ENCODE measurements at places on chromosomes 1 and 21.

DNA sequence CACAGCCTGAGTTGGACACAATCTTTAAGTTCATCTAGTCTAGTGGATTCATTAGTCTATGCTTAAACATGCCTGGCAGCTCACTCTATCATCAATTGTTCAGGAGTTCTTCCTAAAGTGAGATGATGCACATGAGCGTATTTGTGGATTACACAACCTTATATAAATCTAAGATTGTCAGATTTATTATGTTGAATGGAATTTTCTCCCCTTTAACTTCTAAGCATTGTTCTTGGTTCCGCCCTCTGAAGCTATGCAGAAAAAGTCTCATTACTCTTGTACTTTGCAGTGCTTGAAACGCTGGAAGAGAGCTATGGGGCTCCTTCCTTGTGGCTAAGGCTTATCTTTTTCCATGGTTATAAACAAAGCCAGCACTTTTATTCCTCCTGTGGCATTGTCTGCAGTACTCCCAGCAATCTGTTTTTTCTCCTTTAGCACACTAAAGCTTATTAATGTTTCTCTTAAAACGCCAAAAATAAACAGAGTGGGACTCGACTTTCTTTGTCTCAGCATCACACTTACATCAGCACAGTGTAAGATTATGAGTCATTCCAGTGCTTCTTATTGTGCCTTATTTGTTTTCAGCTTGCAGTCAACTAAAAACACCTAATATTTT, 316.8 kb upstream of the CAMK1G start:
- no peak for DNase-seq

- DNase-seq = no peak
Measured at GRCh38 chr1:233256191-233256590, 39.3 kb downstream of the PCNX2 start.

DNA sequence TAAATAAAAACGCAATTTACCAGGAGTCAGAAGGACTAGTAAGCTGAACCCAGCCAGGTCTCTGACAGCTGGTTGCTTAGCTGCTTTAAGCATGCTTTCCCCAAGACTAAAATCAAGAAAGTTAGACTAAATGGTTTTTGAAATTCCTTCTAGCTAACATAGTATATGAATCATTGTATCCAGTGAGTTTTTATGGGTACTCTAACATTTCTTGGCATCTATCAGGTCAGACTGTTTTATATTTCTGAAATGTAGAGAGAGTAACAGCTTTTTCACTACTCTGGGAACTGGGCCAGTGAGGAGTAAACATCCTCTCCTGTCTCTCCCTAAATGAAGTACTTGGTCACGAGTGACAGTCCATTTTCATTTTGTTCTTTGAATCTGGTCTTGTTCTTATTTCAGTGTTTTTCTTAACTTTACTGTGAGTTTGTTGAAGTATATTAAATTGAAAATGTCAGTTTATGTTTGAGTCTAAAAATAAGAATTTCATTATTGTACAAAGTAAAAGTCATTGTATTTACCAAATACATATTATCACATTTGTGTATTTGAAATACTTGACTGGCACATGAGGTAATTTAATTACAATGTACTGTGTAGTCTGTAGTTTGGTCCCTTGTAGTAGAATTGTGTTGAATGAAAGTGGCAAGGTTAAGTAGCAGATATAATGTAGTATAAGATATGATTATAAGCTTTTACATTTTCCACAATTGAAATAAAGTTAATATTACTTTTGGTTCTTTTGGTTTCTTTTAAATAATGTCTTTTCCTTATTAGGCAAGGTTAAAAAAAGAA, 47.6 kb downstream of the PKN2 start:
- DNase-seq = no peak

DNA sequence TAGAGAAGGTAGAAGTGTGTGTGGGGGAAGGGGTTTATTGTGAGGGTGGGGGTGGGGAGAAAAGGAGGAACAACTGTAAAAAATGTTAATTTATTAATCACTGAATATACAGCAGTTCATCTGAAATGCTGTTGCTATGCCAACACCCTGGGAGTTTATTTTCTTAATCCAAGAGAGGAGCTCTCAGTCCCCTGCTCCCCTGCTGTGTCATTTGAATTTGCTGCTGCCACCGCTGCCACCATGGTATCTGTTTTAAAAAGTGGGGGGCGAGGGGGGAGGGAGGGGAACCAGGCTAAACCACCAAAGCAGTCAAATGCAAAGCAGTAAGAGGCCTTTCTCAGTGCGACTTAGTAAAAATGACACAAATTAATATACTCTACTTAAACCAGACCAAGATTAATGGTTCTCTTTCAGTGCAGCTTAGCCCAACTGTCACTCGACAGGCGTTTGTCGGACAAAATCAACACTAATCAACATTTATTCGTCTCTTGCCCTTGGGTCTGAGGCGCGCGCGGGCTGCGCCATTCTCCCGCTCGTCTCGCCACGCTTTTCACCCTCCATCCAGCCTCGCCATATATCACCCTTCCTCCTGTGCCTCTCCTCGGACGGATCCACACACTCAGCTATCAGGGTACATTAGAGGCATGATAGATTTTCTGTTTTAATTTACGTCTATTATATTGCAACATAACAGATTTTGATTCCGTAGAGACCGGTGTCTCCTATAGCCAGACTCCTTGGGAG, 76.2 kb downstream of the PBX1 start:
- DNase-seq = no peak

GRCh38 chr1:33055210-33056008, 18.7 kb upstream of the AK2 start:
- DNase-seq = peak; percentile 54

DNA sequence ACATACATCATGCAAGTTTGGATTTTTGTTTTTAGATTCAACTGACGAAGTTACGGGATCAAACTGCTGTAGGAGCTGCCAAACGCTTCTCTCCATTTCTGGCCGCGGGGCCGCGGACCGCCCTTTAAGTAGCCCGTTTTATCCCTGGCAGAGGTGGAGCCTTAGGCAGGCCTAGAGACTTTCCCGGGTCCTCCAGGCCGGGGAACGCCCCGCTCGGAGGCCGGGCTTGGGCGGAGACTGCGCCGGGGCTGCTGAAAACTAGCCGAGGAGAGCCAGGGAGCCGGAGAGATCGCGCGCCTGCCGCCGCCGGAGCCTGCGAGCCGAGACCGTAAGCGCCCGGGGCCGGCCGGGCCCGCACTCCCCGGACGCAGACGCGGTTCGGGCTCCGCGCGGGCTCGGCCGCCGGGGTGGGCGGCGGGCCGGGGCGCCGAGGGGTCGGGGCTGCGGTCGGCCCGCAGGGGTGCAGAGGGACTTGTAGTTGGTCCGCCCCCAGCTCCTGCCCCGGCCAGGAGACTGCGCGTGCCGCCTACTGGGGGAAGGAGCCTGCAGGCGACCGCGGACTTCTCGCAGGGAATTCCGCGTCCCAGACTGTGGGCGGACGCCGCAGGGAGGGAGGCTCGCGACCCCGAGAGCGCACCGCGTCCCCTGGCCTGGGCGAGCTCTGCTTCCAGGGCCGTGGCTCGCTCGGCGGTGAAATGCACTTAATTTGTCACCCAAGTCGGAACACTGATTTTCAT, at the start of gene EPHX1:
TSS of gene EPHX1 (plus strand) at position 283 of the 737 bp plus-strand sequence. CDS start 18,606 bp downstream, outside the sequence.
- DNase-seq = peak; percentile 55

GRCh38 chr1:209391792-209392191, 191.7 kb upstream of the CAMK1G start:
- DNase-seq = no peak

GRCh38 chr1:42162181-42162580, 2.4 kb downstream of the GUCA2A start:
- DNase-seq = no peak

DNA sequence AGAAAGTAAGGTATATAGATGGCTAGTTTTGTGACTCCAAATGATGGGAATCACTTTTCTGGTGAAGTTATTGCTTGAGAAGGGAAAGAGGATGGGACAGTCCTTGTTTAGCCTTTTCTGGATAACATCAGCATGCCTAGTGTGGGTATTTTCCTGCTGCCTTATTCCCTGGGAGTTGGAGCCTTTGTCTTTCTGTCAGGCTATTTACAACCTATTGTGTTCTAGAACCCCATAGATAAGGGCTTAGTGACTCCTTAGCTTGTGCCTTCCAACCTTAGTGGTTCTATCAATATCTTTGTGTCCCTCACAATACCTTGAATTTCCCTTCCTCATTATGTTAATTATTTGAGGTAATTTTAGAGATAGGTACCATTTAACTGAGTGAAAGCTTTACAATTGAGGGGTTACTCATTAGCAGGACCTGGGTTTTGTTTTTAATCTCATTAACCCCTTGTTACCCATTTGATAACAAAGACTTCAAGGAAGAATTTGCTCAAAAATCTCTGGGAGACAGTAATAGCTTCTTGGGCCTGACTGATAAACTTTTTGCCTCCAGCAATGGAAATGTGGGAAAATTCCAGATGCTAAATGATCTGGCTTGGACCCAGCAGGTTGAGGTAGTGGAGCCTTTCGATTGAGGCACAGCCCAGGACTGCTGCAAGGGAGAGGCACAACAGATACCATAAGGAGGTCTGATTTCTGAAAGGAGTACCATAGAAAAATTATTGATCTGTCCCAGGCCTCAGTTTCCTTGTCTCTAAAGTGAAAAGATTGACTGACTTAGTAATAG, 49.0 kb downstream of the CACHD1 start:
- no peak for DNase-seq

- DNase-seq = no peak
Measured at GRCh38 chr1:175521249-175522040, 221.9 kb downstream of the TNR start.

- no peak for DNase-seq
Measured at GRCh38 chr1:227357171-227357926, 39.1 kb upstream of the CDC42BPA start.

DNA sequence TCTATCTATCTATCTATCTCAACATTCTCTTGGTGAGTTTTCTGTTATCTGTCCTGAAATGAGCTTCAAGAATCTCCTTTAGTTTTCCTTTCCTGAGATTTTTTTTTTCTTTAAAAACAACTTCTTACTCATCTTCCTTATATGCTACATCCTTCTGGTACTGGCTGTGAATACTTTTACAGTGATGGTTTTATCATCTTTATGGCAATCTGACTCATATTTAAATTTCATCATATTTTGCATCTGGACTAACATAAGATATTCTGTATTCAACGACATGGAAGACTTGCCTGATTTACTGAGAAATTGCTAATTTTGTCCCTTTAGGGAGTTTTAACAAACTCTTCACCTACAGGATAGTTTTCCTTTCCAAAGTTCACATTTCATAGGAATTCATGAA, 33.0 kb downstream of the PDE4B start:
- no peak for DNase-seq

- no peak for DNase-seq
Measured at GRCh38 chr1:6035719-6036118, 10.0 kb upstream of the KCNAB2 start.

GRCh38 chr21:42705346-42705745, 51.9 kb downstream of the PDE9A start:
- DNase-seq = no peak

DNA sequence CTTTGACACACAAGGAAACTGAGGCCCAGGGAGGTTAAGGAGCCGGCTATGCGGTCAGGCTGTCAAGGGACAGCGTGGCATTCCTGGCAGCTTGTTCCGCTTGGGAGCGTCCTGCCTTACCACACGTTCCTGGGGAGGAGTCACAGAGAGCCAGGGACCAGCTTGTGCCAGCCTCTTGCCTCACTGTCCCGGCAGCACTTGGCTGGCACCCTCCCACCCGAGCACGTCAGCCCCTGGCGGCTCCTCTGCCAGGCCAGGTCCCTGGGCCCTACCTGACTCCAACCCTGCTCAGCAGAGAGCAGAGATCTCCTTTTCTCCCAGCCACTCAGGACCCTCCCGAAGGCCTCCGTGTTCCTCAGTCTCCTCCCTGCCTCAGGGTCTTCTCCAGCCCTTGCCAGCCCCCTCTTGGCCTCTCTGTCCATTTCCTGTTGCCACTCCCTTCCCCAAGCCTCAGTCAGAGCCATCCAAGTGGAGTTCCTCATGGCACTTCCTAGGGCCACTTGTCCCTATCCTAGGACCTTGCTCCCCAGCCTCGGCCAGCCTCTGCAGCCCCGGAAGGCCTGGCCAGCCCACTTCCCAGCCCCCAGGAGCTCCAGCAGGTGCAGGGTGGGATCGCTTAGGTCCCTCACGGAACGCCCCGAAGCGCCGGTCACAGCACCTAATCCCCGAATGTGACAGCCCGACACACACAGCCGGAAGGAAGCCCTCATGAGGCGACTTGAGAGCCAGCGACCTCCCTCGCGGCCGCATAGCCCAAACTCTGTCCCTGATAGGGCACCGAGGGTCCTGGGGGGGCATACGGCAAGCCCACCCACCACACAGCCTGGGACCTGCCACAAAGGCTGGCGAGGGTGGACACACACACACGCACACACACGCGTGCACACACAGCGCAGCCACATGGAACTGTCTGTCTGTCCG, 130.3 kb downstream of the CASZ1 start:
- DNase-seq = no peak

GRCh38 chr1:233613252-233614172, at the start of gene KCNK1:
Gene KCNK1 (plus strand): TSS chr1:233614106. CDS start chr1:233614172, 66 bp downstream.
- DNase-seq = no peak

- no peak for DNase-seq
Measured at GRCh38 chr1:245469734-245470133, 314.9 kb downstream of the KIF26B start.

GRCh38 chr1:45458894-45459293, 32.1 kb downstream of the TESK2 start:
- no peak for DNase-seq

DNA sequence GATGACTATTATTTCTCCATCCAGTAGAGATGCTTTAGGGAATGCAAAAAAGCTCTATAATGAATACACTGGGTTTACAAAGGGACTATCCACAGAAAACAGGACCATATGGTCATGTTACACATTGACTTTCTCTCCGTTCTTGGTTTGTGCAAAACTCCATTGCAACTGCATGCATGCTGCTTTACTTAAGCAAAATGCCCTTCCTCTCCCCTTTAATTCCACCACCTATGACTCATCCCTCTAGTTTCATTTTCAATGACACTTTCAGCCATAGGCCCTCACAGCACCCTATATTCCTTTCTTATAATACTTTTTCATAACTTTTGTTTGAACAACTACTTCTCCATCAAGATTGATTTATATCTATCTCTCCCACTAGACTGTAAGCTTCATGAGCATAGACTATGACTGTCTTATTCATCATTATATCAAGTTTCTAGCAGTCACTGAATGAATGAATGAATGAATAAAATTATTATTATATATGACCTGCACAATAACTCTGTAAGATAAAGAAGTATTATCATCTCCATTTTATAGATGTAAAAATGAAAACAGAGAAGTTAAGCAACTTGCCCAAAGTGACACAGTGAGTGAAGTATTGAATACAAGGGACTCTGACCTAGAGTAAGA, 248.9 kb downstream of the PLPP3 start:
- DNase-seq = no peak

- DNase-seq = peak; percentile 88
Measured at GRCh38 chr1:27668808-27669723, 2.9 kb downstream of the IFI6 start.

DNA sequence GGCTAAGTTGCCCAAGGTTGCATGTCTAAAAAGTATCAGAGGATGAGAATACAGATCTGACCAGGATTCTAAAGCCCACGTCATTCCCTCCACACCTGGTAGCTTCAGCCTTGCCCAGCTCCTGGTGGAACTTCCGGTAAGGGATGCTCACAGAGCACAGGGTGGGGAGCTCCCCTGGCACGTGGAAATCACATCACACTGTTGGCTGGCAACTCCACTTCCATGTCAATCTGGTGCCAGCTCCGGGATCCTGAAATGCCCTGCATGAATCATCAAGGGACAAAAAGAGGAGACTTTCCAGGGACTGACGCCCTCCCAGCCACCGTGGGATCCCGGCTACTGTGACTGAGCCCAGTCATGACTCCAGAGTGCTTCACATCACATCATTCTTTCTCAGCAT, 12.4 kb upstream of the BCAR3 start:
- DNase-seq = no peak

All from CD4-positive, alpha-beta T cell treated with Interleukin-17A for 1 hour (primary cell).